ENCODE measurements at places on chromosomes 11 and 22.

DNA sequence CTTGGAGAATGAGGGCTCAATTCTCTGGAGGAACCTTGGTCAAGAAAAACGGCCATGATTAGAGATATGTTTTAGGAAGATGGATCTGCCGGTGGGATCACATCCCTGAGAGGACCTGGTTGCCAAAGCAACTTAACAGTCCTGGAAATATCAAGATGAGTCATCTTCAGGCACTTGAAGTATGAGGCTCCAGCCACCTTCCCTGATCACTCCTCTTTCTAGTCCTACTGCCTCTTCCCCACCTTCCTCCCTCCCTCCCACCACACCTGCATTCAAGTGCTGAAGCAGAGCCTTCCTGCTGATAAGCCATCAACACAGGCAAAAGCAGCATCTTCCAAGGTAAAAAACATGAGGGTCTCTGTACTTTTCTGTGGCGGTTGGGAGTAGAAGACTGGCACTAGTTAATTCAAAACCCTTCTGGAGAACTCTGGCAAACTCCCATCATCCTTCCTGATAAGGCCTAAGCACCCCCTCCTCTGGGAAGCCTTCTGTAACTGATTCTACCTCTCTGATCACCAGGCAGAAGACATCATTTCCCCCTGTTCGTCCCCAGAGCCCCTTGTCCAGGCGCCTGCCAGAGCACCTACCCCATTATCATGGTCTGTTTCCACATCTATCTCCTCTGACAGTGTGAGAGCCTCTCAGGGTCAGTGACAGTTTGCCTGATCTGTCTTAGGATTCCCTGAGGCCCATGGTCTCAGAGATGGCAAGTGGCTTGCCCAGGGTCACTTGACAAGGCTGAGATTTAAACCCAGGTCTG lies 79.8 kb downstream of the CLPB start:
- no peak for DNase-seq

GRCh38 chr11:106105986-106106385 lies 28.5 kb downstream of the AASDHPPT start:
- DNase-seq = no peak

DNA sequence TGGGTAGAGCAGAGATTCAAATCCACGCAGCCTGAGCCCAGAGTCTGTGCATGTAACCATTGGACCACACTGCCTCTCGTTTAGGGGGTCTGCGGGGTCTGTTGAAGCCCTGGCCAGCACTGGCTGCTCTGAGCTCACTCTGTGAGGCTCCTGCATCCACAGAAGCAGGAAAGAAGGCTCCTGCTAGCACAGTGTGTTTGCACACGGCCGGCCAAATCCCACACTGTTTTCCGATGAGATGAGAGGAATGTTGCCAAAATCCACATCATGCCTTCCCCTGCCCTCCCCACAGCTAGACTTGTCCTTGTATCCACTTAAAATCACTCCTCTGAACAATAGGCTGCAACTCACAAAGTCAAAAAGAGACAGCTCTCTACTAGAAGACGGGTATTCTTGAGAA lies 10.6 kb upstream of the SLC22A12 start:
- peak; percentile 83 for DNase-seq

GRCh38 chr11:69278091-69278867 lies 15.7 kb upstream of the MYEOV start:
- no peak for DNase-seq

DNA sequence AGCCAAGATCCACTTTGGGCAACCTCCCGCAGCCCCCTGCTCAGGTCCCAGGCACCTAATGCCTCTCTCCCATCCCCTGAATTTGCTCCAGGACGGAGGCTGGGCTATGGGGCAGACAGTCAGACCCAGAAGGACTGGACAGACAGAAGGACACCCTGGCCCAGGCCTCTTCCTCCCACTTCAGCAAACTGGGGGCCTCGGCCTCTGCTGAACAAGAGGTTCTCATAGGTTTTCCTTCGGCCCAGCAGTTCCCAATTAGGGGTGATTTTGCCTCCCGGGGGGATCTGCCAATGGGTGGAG lies 3.7 kb downstream of the SPI1 start:
- DNase-seq = peak; percentile 43

GRCh38 chr11:6476571-6476970 lies 2.8 kb upstream of the TRIM3 start:
- no peak for DNase-seq

GRCh38 chr22:50403701-50404101 lies 60.6 kb downstream of the PPP6R2 start:
- peak; percentile 41 for DNase-seq

- DNase-seq = no peak
Measured at GRCh38 chr11:11237070-11237832, 115.8 kb downstream of the CSNK2A3 start.

DNA sequence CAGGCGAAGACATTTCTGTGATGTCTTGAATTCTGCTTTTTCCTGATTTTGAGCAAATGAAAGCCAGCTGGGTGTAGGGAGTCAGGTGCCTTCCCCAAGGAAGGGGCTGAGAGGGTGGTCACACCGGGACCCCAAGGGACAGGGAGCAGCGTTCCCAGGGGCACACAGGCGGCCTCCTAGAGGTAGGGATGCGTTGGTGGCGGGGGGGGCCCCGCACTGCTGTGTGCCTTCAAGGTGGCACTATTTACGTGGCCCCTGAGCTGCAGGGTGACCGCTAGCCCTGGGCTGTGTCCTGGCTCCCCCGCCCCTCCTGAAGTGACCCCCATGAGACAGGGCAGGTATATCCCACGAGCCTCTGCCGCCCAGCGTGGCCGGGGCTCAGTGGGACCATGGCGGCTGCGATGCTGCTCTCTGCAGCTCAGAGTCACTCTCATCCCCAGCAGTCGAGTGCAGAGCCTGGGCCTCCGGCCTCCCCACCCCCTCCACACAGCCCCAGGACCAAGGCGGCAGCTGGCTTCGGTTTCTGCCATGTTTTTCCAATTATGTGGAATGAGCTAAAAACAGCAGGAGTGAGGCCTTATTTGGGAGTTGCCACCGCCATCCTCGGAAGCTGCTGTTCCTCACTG lies 60.9 kb downstream of the LRP5 start:
- peak; percentile 94 for DNase-seq

- DNase-seq = peak; percentile 58
Measured at GRCh38 chr11:67027483-67027930, 4.6 kb downstream of the SYT12 start.

DNA sequence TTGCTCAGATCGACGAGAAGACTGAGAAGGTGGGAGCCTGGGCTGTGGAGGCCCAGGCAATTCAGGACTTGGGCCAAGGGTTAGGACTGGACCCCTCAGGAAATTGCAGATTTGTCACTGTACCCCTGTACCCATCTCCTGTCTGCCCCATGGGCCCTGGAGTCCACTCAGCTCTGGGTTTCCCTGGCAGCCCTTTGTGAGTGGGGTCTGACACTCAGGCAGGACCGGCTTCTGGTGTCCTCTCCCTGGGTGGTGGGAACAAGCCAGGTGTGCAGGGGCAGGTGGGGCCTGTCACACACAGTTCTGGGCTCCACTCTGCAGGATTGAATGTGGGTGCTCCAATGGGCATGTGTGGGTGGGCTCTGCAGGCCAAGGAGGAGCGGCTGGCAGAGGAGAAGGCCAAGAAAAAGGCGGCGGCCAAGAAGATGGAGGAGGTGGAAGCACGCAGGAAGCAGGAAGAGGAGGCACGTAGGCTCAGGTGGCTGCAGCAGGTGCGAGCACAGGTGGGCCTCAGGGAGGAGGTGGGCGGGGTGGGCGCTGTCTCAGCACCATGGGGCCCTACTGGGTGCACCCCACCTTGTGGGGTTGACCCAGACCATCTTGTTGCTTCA lies 21.6 kb downstream of the INCENP start:
- DNase-seq = peak; percentile 35

GRCh38 chr22:19378344-19378674 lies 53.2 kb downstream of the HIRA start:
- DNase-seq = no peak

DNA sequence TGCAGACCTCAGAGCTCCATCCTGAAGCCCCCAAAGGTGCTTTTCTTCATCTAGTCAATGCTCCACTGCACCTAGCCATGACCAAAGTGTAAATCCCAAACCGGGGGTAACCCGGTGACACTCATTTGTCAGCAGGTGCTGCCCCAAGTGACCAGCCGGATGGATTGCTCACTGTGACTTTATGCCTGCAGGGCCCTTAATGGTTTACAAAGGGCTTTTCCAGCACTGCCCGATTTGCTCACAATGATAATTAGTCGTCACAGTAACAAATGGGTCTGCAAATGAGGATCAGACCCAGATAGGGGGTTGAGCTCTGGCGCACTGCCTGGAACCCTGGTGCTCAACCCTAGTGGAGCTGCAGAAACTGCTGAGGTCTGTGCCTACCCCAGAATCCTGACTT lies 45.7 kb upstream of the CD5 start:
- no peak for DNase-seq

DNA sequence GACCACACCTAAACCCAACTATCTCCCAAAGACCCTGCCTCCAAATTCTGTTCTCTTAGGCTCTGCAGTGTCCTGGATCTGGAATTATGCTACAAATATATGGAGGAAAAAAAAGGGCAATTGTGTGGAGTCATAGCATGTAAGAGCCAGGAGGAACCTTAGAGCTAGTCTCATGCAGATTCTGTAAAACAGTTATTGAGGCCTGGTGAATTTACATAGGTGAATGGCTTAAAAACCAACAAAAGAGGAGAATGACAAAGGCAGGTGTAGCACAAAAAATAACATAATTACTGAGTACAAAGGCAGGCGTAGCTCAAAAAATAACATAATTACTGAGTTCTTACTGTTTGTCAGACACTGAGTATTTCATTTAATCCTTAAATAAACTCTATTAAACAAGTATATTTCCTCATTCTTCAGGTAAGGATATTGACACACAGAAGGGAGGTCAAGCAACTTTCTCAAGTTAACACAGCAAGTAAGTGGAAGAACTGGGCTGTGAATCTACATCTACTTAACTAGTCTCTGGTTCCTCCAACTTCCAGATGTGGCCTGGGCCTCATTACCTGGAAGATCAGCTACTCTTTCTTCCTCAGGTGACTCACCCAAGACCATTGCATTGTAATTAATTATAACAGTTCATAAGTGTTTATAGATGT lies 938.9 kb upstream of the TENM4 start:
- no peak for DNase-seq
